Astrocyte of the spinal cord (primary cell): ENCODE measurements at places on chromosomes 12 and 14.

DNA sequence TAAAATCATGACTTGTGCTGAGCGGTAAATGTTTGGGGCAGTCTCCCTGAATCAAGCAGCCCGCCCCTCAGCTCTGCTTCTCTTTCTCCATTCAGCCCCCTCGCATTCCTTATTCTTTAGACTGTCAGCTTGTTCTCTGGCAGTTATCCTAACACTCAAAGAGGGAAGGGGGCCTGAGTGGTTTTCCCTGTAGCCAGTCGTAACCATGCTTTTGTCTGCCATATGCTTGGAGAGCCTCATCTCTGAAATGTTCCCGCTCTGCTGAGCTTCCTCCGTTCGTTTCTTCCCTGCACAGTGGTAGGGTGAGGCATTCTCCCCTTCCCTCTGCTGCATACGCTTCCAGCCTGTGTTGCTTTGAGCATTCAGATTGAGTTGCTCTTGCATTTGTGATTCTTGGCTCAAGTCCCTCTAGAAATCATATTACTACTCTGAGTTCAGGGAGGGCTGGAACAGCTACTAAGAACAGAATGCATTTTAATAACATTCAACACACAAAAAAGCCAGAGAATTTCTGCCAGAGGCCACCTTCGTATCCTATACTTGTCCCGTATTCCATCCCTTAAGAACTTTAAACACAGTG lies 119.7 kb downstream of the FBXL14 start:
- DNase-seq: peak; percentile 96

GRCh38 chr12:15608941-15609340 lies 180.2 kb downstream of the EPS8 start:
- DNase-seq: no peak

GRCh38 chr12:68100241-68100640 lies 59.3 kb downstream of the IFNG start:
- no peak for DNase-seq

- DNase-seq: peak; percentile 34
Observed at GRCh38 chr12:113208041-113208934, 13.0 kb upstream of the TPCN1 start.

GRCh38 chr12:95554532-95555071 lies 3.3 kb upstream of the USP44 start:
- DNase-seq: no peak

DNA sequence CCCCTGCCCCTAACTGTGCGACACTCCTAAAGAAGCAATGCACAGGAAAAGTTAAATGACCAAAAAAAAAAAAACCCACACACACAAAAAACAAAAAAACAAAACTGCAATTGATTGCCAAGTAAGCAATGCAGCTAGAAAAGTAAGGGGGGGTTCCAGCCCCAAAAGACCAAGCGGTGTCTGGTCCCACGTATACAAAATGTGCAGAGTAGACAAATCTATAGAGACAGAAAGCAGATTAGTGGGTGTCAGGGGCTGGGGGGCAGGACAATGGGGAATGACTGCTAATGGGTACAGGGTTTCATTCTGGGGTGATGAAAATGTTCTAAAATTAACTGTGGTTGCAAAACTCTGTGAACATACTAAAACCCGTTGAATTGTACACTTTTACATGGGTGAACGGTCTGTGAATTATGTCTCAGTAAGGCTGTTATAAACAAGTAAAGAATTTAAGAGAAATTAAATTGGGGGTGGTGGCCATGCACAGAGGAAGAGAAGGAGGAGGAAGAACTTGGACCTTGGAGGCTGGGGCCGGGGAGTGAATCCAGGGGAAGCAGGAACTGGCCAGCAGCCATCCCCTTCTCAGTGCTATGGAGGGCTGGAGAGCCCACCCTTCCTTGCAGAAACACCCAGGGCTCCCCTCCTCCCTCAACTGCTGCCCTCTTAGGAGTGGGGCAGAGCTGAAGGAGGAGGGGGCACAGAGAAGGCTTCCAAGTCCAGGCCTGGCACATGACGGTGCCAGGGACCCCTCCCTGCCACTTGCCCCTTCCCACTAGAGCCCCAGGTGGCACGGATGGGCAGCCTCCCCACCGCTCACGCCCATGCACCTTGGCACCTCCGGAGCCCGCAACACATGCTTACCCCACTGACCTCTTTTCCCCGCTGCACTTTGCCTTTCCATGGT lies 45.4 kb downstream of the KDM2B start:
- no peak for DNase-seq

DNA sequence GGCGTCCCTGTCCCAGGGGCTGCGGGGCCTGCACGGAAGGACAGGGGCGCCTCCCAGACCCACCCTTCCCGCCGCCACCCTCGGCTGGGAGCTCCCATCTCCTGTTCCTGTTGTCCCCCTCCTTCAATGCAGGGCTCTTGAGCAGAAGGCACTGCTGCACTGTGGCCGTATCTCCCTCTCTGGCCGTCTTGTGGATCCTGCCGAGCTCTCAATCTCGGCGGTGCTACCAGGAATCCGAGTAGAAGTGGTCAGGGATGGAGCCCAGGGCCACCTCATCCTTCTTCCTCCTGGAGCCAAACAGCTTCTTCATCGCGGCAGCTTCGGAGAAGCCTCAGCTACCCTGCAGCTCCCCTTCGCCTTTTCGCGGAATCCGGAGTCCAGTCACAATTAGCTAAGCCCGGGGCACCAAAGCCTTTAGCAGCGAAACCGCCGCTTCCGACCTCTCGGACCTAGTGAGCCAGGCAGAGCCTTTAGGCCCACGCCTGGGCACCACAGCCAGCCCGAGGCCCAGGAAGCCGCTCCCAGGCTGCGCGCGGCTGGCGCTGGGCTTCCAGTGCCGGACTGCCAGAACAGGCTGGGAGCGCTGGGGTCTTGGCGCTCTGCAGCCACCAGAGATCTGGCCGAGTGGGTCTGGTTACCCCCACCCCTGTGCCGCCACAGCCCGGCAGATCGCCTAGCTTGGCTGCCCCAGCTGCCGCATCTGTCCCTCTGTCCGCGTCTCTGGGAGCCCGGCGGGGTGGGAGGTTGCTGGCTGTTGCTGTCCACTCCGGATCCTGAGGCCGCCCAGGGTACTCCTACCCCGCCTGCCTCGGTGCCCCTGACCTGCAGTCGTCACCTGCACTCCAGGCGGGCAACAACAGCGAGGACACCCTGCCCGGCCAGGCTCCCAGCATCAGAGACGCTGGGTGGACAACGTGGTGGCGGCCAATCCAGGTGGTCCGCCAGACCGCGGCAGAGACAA lies 69.1 kb downstream of the ASCL4 start:
- peak; percentile 2 for DNase-seq

DNA sequence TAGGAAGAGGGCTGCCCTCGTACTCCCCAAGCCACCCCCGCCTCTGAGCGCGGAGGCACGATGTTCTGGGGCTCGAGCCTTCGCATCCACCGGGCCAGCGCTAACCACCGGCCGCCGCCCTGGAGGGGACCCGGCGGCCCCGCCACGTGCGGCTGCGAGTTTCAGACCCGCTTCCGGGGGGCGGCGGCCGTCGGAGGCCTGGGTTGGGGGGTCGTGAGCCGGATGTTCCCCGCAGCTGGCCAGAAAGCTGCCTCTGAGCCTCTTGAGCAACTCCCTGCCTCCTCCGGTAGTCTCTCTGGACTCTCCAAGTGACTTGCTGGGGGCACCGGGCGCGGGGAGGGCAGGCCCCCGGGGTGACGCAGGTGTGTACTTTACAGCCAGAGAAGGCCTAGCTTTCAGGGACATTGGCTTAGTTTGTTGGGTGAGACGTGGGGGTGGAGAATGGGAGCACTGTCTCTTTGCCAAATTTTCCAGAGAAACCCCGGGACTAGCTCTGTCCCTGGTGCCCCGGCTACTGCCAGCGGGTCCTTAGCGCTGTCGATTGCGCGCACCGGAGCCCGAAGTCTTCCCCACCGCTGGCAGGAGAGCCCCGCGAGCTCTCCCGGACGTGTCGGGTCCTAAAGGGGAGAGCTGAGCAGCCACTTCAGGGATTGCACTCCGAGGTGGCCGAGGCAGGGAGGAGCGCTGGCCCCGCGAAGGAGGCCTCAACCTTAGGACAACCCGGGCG lies 15.6 kb downstream of the OTX2 start:
- DNase-seq: no peak

DNA sequence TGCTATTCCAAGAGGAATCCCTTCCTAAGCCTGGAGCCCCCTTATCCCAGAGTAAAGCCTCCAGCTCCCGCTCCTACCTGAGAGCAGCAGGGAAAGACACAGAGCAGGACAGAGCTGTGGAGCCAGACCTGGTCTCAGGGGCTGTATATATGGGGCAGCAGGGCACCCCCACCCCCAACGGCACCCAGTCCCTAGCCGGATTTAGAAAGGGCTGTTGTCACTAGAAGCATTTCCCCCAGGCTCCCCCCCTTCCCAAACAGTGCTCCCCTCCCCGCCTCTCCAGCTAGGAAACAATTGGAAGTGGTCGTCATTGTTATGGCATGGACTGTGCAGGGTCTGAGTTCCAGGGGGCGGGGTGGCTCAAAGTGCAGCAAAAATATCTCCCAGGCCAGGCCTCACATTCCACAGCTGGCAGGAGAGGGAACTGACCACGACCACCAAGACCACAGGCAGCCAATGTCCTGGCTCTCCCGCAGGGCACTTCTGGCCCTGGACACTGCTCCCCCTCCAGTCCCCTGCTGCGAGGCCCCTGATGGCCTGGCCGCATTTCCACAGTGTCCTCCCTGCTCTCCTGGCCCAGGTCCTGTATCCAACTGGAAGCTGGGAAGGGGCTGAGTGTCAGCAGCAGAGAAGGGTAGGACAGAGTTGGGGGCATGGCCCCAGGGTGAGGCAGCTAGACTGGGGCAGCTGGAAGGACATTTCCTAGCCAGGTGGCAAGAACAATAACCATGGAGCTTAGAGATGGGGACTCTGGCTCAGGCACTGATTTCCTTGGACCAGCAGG lies at the start of gene MYH7:
TSS of gene MYH7 (minus strand) at position 118 of the 784 bp plus-strand sequence. CDS start 1,928 bp downstream, outside the sequence.
- DNase-seq: no peak

GRCh38 chr14:60803871-60804270 lies 69.3 kb downstream of the MNAT1 start:
- no peak for DNase-seq

- peak; percentile 27 for DNase-seq
Observed at GRCh38 chr12:72275526-72275925, 3.4 kb downstream of the TRHDE start.

DNA sequence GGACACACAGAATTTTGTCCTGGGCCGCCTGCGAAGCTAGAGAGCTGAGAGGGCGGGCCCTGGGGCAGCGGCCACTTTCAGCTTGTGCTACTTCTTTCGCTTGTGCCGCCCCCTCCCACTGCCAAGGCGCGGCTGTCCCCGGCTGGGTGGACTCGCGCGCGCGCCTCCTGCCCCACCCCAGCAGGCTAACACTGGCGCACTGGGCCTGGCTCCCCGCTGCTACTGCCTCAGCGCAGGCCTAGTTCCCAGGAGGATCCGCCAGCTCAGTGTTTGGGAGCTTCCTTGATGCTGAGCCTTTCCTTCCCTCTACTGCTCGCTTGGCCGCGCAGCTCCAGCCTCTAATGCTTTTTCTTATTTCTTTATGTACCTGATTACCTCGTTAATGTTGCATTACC lies 27.4 kb upstream of the METAP2 start:
- peak; percentile 16 for DNase-seq

- DNase-seq: no peak
Observed at GRCh38 chr12:71011261-71011660, 90.7 kb upstream of the PTPRR start.

DNA sequence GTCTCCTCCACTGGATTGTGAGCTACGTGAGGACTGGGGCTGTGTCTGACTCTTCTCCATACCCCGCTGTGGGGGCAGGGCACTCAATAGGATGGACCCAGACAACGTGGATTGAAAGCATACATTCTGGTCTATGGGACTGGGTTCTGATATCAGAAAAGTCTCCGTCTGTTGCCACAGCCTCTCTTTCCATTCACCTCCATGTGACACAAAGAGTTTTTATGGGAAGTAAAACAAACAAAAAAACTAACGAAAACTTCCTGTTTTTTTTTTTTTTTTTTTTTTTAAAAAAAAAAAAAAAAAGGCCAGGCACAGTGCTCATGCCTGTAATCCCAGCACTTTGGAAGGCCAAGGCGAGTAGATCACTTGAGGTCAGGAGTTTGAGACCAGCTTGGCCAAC lies 44.7 kb downstream of the SLC8A3 start:
- DNase-seq: no peak

GRCh38 chr12:120825337-120825736 lies 78.8 kb downstream of the SPPL3 start:
- no peak for DNase-seq

GRCh38 chr12:124036171-124036598 lies 63.2 kb downstream of the ZNF664 start:
- no peak for DNase-seq

GRCh38 chr12:55946553-55946952 lies 15.6 kb downstream of the DGKA start:
- no peak for DNase-seq

- DNase-seq: no peak
Observed at GRCh38 chr14:75928690-75929181, 53.1 kb downstream of the TGFB3 start.

DNA sequence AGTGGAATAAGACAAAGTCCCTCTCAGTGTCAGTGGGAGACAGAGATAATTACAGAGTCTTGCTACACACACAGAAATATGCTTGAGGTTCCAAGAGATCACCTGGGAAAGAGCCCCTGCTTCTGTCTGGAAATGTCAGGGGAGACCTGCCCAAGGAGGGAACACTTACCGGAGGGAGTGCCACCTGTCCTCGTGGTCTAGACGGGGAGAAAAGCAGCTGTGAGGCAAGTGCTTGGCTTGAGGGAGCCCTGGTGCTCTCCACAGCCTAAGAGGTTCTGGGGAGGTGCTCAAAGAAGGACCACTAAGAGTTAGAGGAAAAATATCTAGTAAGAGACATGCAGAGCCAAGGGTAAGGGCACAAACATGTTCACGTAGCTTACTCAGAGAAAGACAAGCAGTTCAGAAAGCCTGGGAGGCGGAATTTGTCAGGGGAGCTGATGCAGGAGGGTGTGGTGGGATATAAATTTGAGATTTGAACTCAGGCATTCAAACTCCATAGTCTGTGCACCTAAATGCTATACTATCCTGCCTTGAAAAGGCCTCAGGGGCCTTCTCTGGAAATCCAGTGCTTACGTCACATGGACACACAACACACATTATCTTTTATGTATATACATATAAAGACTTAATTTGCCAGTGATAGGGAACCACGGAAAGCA lies 38.2 kb upstream of the GNPNAT1 start:
- no peak for DNase-seq

DNA sequence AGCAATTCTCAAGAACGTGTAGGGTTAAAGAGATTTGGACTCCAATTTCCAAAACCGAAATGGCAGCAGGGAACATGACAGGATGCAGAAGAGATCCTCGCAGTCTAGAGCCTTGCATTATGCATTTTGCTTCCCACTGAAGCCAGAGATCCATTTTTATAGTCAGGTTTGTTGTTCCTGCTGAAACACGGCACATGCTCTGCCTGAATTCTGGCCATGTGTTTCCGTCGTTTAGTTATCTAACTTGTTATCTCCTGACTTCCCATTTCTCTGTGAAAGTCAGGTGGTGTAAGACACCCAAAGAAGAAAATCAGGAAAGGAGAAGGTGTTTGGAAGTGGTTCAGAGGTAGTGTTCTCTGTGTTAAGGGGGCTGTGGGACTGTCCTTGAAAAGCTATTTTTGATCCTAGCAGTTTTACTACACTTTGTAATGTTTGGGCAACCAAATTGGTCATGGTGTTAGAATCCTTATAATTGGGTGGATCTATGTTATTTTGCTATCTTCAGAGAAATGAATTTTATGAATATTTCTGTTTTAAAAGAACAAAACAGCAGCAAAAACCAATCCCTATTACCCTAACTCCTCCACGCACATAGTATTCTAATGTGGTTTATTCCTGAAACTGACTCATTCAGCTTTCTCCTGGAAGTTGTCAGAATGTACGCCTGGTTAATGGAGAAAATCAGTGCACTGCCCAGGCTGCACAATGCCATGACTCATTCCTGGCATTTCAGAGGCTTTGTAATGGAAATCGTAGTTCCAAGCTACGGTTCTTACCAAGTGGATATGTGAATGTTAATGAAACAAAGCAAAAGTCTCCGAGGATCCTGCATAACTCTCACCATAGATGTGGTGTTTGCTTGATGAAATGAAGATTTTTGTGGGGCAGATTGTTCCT lies 110.1 kb downstream of the SAMD4A start:
- DNase-seq: peak; percentile 98
